ENCODE measurements at places on chromosomes 5 and 9.

- DNase-seq, result no peak
These were observed 87.6 kb upstream of the IL33 start for GRCh38 chr9:6128030-6128429.

DNA sequence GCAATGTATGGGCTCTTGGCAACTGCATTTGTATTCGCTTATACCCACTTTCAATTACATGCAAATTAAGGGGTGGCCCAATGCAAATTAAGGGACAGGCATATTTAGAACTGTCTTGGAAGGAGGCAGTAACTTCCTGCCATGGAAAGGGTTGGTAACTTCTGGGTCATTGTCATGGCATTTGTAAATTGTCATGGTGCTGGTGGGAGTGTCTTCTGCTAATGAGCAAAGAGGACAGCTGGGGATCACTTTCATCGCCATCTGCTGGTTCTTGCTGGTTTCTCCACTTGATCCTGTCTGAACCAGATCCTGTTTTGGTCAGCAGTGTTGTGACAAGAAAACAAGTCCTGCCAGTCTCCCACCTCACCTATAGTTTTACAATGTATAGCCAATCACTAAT, 23.3 kb upstream of the UGT3A2 start:
- DNase-seq, result no peak

- DNase-seq, result no peak
These were observed 24.1 kb upstream of the SLC25A48 start for GRCh38 chr5:135810188-135810943.

DNA sequence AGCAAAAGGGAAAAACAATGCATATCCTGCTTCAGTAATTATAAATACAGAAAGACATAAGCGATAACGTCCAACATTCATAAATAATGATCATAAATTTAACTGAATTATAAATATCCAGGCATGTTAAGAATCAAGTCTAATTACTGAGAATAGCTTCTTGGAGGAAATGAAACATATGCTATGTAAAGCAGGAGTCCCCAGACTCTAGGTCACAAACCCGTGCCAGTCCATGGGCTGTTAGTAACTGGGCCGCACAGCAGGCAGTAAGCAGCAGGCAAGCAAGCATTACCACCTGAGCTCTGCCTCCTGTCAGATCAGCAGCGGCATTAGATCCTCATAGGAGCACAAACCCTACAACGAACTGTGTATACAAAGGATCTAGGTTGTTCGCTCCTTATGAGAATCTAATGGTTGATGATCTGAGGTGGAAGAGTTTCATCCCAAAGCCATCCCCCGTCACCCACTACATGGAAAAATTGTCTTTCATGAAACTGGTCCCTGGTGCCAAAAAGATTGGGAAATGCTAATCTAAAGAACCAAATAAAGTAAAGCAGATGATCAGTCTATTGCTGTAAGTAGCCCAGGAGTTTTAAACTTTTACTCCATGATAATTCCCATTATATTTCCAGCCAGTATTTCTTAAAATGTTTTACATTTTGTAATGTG, 50.4 kb downstream of the CERT1 start:
- DNase-seq, result no peak

GRCh38 chr5:120405923-120406322, 58.2 kb upstream of the PRR16 start:
- DNase-seq, result no peak

GRCh38 chr5:150192462-150192861, 2.6 kb downstream of the SLC6A7 start:
- DNase-seq, result no peak

DNA sequence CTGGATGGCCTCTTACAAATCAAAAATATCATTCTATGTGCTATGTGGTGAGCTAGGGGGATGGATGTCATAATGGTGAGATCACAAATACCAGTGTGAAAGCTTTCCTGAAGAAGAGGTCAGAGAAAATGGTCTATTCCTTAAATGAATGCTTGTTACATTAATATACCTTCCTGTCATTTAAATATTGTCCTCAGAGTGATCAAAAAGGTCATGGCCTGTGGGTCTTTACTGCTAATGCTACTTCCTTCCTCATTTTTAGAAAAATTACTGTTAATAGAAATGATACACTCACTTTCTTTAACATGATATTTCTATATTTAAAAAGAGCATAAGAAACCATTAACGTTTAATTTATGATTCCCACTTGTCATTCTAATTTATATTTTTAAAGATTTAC, 9.7 kb downstream of the OMD start:
- DNase-seq, result no peak

DNA sequence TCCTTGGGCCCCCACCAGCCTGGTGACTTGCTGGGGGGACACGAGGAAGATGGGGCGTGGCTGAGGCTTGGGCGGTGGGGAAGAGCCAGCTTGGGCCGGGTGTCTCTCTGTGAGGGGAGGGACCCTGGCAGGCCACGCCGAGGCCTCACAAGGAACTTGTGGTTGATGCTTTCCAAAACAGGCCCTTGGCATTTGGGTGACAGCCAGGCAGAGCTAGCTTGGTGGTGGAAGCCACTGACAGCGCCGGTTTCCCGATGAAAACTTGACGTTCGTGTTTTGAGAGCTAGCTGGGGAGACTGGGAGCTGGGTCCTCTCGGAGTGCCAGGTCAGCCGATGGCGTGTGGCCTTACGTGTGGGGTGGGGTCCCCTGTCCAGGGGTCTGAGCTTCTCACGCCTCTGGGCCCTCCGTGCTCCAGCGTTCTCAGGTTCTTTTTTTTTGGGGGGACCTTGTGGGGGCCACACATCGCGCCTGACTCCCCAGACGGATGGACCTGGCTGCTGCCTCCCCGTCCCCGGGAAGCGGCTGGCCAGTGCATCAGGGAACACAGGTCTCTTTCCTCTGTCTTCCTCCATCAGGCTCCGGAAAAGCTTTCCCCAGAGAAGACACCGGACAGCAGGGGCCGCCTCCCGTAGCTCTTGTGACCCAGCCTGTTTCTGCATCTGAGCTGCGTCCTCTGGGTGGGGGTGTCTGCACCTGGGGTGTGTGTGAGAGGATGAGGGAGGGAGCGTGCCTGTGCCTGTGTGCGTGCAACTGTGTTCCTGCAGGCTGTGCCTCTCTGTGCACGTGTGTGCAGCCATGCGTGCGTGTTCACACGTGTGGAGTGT, 129.3 kb upstream of the LPCAT1 start:
- no peak for DNase-seq

DNA sequence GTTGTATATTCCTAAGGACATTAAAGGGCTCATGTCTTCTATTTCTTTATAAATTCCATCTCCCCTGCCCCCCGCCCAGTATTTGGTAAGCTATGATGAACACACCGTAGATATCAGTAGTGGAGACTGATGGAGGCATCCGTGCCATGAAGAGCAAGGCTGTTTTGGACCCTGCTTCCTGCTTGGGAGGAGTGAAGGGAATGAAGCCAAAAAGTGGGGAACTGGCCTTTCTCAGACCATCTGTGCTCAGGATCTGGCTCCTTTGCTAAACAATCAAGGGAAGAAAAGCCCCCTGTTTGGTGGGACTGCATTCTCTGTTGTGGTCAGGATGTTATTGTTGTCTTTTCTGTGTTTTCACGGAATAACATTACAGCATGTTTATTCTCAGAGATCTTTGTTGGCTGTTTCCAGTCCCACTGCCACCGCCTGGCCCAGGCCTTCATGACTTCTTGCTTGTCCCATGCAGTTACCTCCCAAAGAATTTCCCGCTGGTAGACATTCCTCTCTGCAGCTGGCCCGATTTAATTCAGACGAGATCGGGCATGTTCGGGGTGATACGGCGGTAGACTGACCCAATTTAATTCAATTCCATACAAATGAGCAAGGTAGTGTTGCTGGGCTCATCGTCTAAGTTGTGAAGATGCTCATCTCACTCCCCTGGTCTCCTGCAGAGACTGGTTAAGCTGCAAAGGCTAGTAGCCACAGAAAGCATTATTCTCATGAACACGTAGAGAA, 31.4 kb upstream of the ANKH start:
- DNase-seq, result no peak

DNA sequence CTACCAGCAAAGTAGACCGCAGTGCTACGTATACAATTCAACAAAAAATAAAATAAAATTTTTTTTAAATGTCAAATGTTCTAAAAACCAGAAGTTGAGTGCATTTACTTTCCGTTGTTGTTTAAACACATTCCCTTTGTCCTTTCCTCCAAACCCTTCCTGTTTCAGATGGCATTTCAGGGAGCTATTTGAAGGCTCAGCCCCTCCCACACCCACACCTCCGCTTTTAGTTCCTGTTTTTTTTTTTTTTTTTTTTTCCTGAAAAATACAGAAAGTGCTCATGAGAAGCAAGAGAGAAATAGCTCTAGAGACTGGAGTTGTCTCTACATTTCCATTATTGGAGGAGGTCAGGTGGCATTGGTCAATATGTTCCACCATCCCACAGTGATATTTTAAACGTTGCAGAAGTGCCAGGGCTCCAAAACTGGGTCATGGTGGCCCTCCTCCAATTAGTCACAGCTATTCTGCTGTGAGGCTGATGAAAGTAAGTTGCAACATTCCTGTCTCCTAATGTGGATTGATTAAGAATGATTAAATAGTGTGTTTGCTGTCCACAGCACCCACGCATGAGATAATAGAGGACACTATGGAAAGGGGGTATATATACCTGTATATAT, 106.9 kb downstream of the GABRG2 start:
- no peak for DNase-seq

GRCh38 chr5:161535762-161536161, 10.8 kb downstream of the GABRB2 start:
- no peak for DNase-seq

DNA sequence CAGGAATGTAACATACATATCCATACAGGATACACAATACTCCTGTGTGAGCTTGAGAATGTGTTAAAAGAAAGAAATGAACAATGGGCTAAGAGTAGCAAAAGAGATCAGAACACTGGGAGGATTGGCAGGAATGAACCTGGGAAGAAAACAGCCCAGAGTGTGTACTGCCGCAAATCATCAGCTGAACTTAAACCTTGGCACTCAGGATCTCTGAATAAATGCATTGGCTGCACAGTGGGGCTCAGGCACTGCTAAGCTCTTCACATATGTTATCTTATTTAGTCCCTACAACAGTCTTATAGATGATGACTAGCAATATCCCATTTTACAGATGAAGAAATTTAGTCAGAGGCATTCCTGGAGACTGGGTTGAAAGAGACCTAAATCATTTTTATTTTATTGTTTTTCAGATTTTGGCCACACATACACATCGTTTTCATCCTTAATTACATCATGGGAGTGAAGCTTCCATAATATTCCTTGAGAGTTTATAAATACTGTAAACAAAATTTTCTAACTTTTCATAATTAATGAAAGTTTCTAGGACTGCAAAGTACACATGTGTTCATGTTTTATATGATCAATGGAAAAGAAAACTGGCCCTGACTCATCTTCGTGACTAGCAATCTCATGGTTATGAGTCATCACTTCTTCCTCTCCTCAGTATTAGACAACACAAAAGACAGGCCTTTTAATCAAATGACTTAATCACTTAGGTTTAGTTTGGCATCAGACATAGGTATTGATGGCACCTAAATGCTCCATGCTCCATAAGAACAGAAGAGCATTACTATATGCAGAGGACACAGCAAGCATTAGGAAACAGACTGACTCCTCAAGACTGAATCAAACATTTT, 59.2 kb downstream of the CDH18 start:
- DNase-seq, result no peak

DNA sequence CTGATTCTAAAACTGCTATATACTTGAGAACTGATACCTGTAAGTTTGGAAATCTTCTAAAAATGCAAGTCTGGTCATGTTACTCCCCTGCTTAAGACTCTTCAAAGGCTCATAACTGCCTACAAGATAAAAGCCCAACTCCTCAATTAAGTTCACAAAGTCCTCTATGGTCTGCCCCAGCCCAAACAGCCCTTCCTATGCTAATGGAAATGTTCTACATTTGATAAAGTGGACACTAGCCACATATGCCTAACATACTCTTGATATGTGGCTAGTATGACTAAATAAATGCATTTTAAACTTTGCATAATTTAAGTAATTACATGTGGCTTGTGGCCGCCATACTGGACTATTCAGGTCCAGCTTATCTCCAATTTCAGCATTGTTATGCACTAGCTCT, 204.5 kb downstream of the AP3B1 start:
- DNase-seq, result no peak

DNA sequence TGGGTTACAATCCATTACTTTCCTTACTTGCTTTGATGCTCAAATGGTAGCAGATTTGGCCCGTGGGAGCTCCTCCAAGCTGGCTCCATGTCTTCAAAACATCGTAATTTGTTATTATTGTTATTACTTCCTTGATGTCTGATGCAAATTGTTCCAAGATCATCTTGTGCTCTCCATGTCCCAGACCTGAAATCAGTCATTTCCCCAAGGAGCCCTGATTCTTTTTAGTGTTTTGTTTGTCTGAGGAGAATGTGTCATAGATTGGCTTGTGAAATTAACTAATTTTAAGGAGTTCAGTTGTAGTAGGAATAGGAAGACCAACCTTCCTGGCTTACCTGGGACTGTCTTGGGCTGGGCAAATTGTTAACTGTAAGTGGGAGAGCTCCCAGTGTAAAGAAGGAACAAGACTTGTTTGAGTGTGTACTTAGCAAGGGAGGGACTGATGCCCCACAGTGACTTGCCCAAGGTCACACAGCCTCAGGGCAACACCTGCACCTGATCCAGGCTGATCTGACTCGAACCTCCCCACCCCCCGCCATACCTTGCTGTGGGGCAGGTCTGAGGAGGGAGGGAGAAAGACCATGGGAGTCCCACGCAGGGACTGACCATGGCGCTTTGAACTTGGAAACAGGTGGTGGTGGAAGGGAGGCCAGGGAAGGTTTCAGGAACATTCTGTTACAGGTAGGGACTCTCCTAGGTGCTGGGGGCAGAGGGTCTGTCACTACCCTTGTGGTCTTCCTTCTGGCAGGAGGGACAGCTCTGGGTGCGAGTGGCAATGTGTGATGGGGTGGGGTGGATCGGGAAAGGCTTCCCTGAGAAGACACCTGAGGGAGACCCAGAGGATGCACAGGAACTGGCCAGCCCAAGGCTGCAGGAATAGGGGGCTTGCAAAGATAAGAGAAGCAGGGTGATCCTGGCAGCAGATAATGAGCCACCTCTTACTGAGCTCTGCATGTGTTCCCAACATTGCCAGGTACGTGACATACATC, 2.7 kb upstream of the BICD2 start:
- no peak for DNase-seq

DNA sequence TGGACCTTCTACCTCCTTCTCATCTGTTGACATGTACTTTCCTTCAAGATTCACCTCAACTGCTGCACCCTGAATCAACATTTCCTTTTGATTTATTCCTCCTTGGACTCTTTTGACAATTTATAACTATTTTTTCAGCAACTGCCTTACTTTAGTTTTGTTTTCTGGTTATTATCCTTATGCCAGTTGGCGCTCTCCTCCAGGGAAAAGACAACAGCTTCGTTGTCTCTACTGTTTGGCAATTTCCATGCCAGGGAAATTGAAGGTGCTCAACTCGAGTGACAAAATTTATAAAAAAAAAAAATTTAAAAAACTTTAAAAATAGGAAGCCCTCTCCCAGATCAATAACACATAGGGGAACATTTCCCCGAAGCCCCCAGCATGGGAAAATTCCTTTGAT, 549.2 kb upstream of the DMAC1 start:
- no peak for DNase-seq

GRCh38 chr5:96909003-96909402, 26.9 kb upstream of the LNPEP start:
- DNase-seq, result no peak

Data from omental fat pad (tissue), 4 donors.